ENCODE measurements at places on chromosomes 6 and 20.

- DNase-seq: no peak
Measured at GRCh38 chr6:162974685-162975084, 246.9 kb downstream of the PACRG start.

DNA sequence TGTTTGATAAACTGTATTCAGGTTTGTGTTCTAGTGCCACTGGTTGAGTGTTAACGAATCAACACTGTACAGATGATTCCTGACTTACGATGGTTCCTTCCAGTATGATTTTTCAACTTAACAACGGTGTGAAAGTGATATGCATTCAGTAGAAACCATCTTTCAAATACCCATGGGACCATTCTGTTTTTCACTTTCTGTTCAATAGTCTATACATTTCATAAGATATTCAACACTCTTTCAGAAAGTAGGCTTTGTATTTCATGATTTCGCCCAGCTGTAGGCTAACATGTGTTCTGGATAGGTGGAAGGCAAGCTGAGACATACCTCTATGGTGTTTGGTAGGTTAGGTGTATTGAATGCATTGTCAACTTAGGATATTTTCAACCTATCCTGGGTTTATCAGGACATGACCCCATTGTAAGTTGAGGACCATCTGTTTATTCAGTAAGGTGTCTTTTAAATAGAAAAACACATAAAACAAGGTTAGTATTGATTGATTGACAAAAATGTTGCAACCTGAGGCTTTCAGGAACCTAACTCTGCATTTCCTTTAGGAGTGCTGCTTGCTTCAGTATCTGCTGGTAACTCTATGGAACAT, 32.3 kb downstream of the SYNJ2 start:
- no peak for DNase-seq

- no peak for DNase-seq
Measured at GRCh38 chr6:3711776-3712175, 39.7 kb downstream of the PXDC1 start.

GRCh38 chr20:57566803-57567459, 6.0 kb downstream of the PCK1 start:
- DNase-seq: no peak

DNA sequence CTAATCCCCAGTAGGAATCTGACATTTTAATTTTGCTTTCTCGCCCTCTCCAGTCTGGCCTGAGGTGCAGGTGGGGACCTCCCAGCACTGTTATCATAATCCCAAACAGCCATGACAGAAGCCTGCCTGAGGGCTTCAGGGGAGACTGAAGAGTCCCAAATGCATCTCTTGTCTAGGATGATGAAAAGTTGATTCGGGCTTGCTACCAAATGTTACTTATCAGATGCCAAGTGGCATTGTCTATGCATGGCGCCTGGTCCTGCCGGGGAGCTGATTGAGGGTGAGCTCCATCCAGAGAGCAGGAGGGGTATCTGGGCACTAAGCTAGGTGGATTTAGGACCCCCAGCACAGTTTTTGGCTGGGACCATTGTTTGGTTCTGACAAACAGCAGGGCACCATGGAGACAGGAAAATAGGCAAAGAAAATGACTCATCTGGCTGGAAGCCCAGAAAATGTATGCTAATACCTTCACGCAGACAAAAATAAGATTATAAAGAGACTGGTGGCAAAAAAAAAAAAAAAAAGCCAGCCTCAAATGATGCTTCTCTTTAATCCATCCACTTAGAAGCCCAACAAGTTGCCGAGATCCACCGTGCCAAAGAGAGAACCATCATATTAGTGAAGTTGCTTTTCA, 513.7 kb upstream of the SULF2 start:
- no peak for DNase-seq
